ENCODE measurements at places on chromosomes 1 and 21.

GRCh38 chr1:167935216-167936067, 1.0 kb upstream of the DCAF6 start:
- peak; percentile 90 for DNase-seq

GRCh38 chr1:8084913-8085312, 58.8 kb upstream of the ERRFI1 start:
- no peak for DNase-seq

DNA sequence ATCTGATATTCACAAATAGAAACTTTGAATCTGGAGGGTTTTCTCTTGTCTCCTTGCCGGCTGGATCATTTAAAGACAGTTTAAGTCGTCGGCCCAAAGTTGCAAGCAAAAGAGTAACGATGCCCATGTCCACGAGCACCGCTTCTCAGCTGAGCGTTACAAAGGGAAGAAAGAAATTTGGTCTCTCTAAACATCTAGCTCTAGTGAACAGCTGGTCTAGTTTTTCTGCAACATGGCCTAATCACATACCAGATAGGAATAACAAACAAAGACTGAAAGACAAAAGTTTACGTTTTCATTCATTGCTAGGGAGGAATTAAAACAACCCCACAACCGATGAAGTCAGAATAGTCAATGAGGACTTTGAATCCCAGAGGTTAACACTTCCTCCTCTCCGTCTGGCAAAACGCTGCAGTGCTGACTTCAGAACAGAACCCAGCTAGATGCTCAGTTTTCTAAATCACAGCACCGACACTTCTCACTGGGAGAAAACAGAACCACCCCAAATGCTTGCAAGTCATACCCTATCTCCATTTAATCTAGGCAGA, 69.4 kb downstream of the NTPCR start:
- DNase-seq: no peak

GRCh38 chr1:230905733-230906132, 37.4 kb upstream of the C1orf198 start:
- DNase-seq: no peak

GRCh38 chr1:3119725-3120124, 50.7 kb downstream of the PRDM16 start:
- no peak for DNase-seq

GRCh38 chr1:25084407-25084806, 147.9 kb downstream of the SYF2 start:
- DNase-seq: peak; percentile 1

DNA sequence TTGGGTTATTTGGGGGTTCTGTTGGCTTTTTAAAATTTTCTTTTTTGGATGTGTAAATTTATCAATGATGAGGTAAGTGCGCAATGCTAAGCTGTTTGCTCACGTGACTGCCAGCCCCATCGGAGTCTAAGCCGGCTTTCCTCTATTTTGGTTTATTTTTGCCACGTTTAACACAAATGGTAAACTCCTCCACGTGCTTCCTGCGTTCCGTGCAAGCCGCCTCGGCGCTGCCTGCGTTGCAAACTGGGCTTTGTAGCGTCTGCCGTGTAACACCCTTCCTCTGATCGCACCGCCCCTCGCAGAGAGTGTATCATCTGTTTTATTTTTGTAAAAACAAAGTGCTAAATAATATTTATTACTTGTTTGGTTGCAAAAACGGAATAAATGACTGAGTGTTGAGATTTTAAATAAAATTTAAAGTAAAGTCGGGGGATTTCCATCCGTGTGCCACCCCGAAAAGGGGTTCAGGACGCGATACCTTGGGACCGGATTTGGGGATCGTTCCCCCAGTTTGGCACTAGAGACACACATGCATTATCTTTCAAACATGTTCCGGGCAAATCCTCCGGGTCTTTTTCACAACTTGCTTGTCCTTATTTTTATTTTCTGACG, 3.1 kb downstream of the OLIG2 start:
- DNase-seq: peak; percentile 74

DNA sequence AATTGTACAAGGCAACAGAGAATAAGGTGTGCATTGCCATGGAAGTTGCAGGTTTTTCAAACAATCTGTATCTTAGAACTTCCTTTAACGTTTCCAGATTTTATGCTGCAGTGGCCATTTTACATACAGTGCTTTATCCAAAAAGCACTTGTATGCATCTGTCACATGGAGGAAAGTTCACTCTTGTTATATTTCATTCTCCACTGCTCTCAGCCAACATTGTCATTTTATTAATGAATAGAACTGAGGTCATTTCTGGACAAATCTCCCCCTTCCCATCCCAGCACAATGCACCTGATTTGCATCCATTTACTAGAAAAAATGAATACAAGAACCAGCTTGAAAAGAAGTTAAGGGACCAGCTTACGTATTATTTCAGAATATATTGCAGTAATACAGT, 342.0 kb downstream of the USP25 start:
- no peak for DNase-seq

- DNase-seq: no peak
Measured at GRCh38 chr1:50108497-50109059, at the start of gene ELAVL4. Gene ELAVL4, plus strand, starts transcription at chr1:50108920. Its CDS starts 270 bp downstream, at chr1:50109190.

- DNase-seq: no peak
Measured at GRCh38 chr1:227320476-227320875, 2.2 kb upstream of the CDC42BPA start.

GRCh38 chr1:168281603-168282325, 1.1 kb downstream of the TBX19 start:
- no peak for DNase-seq

DNA sequence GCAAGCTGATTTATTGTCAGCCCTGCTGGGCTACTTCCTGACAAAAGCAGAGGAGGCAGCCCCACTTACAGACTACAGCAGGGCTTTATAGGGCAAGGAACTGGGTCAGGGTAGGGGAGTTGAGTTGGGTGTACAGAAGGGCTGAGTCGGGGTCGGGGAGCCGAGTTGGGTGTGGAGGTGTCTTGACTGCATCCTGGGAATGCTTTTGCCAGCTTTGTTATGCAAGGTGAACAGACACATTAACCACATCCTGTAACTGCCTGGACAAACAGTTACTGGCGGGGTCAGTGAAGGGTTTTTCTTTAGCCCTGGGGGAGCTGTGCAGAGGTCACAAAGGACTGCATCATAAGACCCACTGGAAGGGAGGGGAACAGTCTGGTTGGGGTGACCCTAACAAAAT, 39.1 kb upstream of the GBP5 start:
- no peak for DNase-seq

- no peak for DNase-seq
Measured at GRCh38 chr21:35249636-35250035, 200.5 kb upstream of the RUNX1 start.
